ENCODE measurements at places on chromosomes 5 and 9.

DNA sequence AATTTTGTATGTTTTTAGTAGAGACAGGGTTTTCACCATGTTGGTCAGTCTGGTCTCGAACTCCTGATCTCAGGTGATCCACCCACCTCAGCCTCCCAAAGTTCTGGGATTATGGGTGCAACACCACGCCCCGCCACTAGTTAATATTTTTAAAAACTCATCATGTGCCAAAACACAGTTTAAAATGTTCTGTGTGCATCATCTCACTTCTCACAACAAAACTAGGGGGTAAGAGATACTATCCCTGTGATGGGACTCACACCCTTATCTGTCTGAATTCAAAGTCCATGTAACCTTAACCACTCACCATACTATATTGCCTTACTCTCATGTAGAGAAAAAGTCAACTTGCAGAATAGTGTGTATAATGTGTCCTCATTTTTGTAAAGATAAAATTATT lies 2.6 kb downstream of the PKD2L2 start:
- no peak for DNase-seq

GRCh38 chr5:88502179-88503040 lies 233.8 kb upstream of the TMEM161B start:
- no peak for DNase-seq

- DNase-seq, result no peak
Measured at GRCh38 chr5:175697846-175698245, 40.0 kb downstream of the HRH2 start.

DNA sequence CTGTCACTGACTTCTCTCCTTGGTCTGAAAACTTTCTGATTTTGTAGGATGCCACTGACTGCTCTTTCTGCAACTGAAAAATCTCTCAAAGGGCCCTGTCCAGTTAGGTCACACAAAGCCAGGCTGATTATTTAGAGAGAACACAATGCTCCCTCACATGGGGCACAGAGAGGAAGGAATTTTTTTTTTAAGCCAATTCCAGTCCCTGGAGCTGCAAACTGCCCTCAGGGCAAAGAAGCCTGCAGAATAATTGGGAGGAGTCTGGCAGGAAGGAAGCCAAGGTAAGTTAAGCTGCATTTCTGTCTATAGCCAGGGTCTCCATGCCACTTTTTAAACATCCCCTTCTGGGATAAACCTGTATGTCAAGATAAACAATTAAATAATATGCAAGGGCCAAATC lies 305.5 kb downstream of the ZSWIM6 start:
- DNase-seq, result no peak

- no peak for DNase-seq
Measured at GRCh38 chr5:13930541-13931171, 13.8 kb downstream of the DNAH5 start.

GRCh38 chr5:124561451-124561850 lies 185.0 kb downstream of the ZNF608 start:
- no peak for DNase-seq

Data from activated CD8-positive, alpha-beta memory T cell treated with anti-CD3 and anti-CD28 coated beads for 1 hour (primary cell).